ENCODE measurements at places on chromosomes 3 and 15.

- no peak for DNase-seq
Measured at GRCh38 chr3:47022641-47023071, 43.2 kb downstream of the NBEAL2 start.

GRCh38 chr15:59042041-59042440, 54.6 kb downstream of the RNF111 start:
- no peak for DNase-seq

GRCh38 chr3:25133588-25133987, 294.5 kb upstream of the RARB start:
- DNase-seq: no peak

DNA sequence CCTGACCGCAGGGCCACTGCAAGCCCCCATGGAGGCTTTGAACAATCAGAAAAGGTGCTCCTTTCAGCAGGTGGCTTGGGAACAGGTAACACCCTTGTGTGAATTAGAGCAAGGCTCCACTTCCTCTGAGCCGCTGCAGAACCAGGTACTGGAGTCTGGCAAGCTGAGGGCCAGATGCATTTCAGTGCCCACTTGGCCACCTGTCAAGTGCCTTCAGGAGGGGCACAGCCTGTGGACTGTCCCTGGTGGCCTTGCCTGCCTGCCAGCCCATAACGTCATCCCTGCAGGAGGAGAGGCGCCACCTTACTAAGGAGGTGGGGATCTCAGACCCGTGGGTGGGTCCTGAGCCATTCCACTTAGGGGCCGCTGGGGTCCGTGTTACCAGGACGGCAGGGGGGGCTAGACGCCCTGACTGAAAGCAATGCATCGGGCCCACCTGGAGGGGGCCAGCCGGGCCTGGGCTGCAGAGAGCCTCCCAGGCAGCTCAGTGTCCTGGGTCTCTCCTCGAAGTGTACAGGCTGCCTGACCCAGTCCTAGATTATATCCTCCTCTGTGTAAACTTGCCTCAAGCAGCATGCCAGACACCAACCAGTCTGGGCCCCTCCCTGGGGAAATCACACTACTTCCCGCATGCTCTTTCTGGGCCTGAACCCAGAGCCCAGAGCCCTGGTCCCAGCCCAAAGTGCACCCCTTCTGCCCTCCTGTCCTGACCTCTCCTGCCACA, 16.1 kb downstream of the SPTBN5 start:
- no peak for DNase-seq

- no peak for DNase-seq
Measured at GRCh38 chr3:129289201-129289921, 10.7 kb downstream of the HMCES start.

- no peak for DNase-seq
Measured at GRCh38 chr3:43231276-43232000, 54.9 kb upstream of the SNRK start.
